RPMI7951 (cell line): ENCODE measurements at places on chromosomes 5 and 9.
A peak's percentile ranks its signal among the peaks of the same experiment; 100 is the strongest.

DNA sequence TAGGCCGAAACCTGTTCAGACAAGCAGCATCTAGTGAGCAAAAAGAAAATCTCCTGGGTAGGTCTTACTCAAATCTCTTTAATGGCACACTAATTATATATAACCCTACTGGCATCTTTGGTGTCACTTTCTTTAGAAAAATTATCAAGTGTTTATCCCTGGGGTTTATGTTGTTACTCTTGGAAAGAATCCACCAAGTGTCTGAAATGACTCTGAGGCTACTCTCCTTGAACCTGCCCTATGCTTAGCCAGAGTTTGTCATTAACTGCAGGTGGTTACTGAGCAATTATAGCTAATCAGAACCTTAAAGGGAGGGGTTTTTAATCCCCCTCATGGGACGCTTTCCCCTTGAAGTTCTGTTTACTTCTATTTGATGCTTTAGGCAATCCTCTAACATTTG, 381.9 kb downstream of the PLK2 start:
- no peak for DNase-seq

- DNase-seq = no peak
Measured at GRCh38 chr5:56516441-56516840, 283.3 kb upstream of the ANKRD55 start.

DNA sequence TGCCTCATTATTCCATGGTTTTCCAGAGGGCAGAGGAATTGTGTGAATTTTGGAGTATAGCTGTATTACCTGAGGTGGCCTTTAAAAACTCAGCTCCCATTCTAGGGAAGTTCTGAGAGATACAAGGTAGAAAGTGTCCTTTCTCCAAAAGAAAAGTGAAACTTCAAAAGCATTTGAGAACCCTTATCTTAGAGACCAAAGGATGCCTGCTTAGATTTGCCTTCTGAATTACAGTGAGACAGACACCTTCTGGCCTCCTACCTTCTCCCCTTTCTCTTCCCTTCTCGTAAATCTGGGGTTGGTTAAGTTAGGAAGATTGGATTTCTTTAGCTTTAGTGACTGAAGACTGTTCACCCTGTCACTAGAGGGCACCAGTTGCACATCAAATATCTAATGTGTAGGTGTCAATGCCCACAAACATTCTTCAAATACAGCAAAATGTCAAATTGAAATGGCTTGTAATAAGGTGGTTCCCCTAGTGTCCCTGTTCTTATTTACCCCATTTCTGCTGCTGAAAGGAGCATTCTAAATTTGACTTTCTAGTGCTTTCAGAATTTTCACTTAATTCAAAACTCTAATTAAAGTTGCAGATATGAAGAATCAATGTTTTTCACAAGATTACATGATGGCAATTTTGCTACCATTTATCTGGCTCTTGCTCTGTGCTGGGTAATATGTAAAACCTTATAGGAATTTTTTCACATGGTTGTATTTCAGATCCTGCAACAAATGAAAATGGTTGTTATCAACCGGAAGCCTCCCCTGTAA, 46.7 kb downstream of the PRRC1 start:
- peak; percentile 48 for DNase-seq

DNA sequence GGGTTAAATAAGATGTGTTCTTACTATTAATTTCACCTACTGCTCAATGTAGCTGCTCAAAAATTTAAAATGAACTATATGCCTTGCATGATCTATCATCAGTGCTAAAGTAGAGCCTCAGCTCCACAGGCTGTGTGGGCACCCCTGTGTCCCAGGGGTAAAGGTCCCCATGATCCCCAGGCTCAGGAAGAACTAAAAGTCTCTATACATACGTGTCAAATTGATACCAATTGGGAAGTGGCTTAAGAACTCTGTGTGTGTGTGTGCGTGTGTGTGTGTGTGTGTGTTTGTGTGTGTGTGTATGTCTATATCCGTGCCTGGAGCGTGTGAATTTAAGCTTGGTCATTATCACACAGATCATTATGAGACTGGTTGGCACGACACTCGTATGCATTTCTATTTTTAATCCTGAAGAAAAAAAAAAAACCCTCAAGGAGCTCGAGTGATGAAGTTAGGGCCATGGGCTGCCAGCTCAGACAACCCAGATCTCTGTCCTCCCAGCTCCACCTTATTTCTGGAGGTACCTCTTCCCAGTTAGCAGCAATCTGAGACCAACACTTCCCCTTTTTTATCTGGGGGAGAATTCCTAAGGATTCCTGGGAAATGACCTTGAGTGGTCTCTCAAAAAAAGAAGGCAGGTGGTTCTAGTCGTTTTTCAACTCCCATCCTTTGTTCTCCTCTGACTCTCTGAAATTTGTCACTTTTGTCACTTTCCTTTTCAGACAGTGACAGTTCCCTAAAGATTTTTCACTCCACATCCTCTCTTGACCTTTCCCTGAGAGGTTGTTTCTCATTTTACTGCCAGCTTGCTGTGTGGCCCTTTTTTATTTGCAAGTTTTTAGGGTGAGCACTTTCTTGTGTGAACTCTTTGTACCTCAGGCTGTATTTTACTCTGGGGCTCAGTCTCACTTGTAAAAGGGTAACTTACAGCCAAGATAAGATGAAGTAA, 45.7 kb upstream of the CTXN3 start:
- DNase-seq = no peak

GRCh38 chr5:103487822-103488493, 74.6 kb downstream of the NUDT12 start:
- DNase-seq = no peak

GRCh38 chr9:7316967-7317366, 482.6 kb downstream of the DMAC1 start:
- no peak for DNase-seq

DNA sequence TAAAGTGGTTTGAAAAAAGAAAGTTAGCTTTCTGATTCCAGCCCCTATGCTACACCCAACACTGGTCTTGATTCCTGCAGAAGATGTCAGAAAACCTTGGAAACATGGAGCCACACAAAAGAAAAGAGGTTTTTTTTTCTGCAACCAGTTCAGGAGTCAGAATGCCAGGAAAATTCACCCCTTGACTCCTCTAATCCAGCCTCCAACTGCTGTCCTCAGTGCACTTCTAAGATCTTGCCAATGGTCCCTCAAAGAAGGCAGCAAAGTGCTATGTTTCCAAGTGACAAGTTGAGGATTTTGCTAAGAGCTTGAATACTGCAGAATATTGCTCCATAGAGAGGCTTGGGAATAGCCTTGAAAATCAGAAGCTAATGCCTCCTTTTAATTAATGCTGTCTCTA, 110.2 kb downstream of the TRIM32 start:
- DNase-seq = no peak

DNA sequence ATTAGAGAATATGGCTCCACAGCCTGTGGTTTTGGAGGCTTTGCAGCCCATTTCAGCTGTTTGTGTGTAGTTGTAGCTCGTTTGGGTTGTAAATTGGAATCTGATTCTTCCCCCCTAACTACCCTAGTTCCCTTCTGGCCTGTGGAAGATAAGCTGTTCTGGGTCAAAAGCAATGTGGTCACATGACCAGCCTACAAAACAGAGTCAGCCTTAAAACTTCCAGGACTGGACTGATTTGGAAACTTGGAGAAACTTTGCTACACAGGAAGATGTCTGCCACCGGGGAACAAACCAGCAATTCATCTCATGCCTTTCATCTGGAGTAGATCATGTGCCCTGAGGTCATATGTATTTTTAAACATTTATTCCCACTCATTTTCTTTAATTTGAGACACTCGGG, 83.8 kb downstream of the DAPK1 start:
- DNase-seq = peak; percentile 56

DNA sequence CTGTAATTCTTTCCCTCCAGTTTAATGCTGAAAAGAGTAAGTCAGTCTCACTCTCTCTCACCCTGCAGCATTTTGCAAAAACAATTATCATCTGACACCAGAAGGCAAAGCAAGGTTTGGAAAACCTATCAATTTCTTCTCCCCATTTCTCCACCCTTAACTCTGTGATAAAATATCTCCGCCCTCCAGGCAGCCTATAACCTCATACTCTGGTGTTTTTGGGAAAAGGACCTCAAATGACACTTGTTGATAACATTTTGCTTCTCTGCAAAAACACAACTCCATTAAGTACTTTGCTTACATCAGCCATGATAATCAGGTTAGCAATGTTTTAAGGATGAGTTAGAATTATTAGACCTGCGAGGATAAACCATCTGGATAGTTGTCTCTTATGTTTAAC, 2.3 kb downstream of the ANKH start:
- DNase-seq = no peak

DNA sequence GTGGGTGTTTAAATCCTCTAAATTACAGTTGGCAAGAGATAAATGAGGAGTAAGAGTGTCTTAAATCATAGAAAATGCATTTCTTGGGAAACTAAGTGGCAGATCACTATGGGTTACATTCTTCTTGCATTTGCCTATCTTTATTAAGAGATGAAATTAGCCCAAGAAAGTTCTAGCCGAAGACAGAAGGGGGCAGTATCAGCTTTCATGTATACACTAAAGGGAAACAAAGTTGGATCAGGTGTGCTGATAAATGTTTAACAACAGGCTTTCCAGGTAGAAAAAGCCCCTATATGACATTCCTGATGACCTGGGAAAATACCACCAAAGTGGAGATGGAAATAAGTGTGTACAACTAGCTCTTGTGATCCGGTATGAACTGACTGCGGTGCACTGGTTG, 81.9 kb upstream of the TLR4 start:
- no peak for DNase-seq

GRCh38 chr5:40202814-40203440, 476.8 kb upstream of the PTGER4 start:
- no peak for DNase-seq
